ENCODE measurements at places on chromosomes 5 and 9.
A peak's percentile ranks its signal among the peaks of the same experiment; 100 is the strongest.

DNA sequence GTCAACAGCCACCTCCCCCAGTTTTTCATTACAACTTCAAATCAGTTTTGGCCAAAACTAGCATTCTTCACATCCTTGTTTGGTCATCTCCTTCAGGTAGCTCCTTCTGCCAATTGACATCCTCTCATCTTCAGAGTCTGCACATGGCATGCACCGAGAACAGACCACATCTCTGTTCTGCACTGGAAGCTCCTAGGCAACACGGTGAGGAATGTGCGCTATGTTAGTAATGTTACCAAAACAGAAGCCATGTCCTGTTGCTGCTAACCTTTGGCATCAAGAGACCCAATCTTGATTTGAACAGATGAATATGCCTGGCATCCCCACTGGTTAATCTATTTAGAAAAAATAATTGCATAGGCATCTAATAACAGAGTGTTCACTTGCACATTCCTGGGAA lies 5.1 kb upstream of the HK3 start:
- DNase-seq, result no peak

DNA sequence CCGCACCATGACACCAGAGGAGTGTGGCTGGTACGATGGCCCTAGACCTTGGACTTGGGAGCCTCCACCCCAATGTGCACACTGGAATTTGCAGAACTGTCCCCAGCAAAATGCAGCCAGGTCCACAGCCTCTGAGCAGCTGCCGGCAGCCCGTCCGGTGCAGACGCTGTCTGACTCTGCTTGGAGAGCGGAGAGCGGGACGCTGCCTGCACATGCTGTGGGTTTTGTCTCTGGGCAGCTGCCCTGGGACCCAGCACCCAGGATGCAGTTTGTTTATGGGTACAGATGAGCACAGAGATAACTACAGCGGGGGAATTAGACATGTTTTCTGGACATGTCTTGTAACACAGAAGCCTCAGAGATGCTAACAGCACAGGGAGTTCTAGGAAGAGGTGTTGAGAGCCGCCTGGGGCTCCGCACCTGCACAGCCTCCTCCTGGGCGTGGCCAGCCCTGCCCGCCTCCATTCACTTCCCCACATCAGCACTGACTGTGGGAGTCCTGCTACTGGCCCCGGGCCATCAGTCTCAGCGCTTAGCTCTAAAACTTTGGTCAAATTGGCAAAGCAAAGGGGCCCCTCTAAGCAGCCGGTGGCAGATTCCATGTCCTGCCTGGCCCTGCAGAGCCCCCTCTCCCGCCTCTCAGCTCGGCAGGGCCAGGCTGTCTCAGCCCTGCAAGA lies 159.6 kb downstream of the IRX2 start:
- DNase-seq, result no peak

DNA sequence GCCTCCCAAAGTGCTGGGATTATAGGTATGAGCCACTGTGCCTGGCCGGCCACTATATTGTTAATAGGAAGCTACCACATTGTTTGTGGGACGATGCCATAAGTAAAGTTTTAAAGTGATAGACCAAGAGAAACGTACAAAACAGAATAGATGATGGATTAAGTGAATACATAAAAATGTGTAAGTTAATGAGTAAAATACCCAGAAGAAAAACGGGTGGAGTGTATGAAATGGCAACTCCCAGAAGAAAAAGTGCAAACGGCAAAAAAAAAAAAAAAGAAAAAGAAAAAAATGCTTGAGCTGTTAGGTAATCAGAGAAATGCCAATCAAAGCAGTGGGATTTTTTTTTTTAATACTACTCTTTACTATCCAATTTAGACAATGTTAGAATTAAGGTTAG lies 246.0 kb downstream of the PDZD2 start:
- DNase-seq, result no peak

- no peak for DNase-seq
Measured at GRCh38 chr9:135971111-135971766, 10.1 kb upstream of the UBAC1 start.

DNA sequence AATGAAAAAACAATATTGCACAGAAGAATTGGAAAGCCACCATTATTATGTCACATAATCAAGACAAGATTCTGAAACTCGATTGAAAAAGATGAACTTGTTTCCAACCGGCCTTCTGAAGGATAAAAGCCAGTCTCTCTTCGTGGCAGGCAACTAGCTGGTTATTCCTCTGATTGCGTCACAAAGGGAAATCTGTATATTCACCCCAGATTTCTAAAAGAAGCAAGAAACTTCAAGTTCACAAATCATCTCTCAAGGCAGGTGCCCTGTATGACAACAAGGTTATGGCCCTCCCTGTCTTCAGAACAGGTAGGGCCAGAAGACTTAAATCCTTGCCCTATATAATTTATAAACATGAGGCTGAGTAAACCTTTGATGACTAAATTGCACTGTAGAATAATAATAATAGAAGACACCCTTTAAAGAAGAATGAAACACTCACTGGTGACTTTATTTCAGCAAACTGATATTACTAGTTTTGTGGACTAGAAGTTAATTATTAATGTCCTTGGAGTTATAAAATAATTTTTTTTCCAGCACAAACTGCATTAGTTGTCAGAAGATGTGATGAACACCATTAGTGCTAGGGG lies 2.9 kb upstream of the KLF4 start:
- no peak for DNase-seq

- DNase-seq, result no peak
Measured at GRCh38 chr5:173720953-173721600, 104.6 kb upstream of the BOD1 start.

DNA sequence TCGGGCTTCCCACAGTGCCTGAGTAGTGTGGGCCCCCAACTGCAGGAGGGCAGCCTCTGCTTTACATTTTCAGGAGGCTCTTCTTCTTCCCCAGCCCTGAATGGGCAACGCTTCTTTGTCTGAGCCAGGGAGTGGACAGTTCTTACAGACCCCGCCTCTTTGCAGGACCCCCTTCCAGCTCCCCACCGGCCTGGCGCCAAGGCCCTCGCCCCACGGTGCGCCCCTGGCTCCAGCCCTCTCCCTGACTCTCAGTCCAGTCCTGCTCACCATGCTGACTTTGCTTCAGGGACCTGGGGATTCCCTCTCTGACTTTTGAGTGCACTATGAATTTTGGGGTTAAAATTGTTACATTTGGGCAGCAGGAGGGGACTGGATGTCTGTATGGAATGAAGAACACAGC lies 123.8 kb downstream of the HSD17B3 start:
- DNase-seq, result no peak

- DNase-seq, result no peak
Measured at GRCh38 chr5:32462618-32463017, 18.1 kb upstream of the ZFR start.

GRCh38 chr9:73149371-73150067 lies 2.1 kb upstream of the ANXA1 start:
- no peak for DNase-seq

DNA sequence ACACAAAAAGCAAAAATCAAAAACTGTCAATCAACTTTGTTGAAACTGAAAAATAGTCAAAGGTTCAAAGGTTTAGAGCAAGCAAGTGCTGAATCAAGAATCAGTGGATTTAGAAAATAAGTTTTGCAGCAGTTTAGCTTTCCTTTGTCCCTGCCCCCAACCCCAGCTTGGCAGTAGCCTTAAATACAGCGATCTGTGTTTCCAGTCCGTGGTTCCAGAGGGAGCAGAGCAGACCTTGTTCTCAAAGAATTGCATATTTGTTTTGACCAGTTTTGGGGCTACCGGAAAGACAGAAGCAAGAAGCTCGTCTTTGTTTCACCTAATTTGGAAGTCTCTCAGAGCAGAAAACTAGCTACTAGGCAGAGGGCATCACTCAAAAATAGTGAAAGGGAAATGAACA lies 57.2 kb upstream of the PRDM9 start:
- DNase-seq, result no peak

DNA sequence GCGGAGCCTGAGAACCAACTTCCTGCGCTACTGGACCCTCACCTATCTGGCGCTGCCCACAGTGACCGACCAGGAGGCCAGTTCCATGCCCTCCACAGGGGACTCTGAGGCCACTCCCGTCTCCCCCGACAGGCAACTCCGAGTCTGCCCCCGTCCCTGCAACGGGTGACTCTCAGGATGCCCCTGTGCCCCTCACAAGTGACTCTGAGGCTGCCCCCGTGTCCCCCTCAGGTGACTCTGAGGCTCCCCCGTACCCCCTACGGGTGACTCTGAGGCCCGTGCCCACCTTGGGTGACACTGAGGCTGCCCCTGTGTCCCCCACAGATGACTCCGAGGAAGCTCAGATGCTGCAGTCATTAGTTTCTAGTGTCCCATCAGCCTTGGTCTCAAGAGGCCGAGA lies 25.1 kb downstream of the CEL start:
- DNase-seq, result no peak

DNA sequence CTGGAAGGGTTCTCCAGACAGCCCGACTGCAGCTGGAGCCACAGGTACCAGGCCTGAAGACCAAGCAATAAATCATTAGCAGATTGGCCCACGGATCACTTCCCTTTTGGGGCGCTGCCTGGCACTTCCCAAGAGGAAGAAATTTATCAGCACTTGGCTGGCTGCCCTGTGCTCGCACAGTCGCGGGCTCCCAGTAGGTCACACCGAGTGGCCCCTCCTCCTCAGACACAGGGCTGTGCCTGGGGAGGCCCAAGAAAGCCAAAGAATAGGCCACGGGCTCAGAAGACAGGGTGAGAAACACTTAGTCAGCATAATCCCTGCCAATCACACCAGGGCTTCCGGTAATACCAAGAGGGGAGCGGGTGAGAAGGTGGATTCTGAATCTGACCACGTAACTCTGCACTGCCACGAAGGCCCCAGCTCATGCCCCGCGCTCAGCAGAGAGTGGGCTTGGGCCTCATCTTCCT lies 115.7 kb upstream of the MSX2 start:
- peak; percentile 16 for DNase-seq

- no peak for DNase-seq
Measured at GRCh38 chr5:1681955-1682354, 117.7 kb downstream of the MRPL36 start.

- no peak for DNase-seq
Measured at GRCh38 chr5:139984816-139985215, 58.3 kb downstream of the NRG2 start.

- DNase-seq, result no peak
Measured at GRCh38 chr5:130601-131131, 38.7 kb downstream of the PLEKHG4B start.

- DNase-seq, result no peak
Measured at GRCh38 chr9:71944754-71945375, 33.4 kb downstream of the C9orf85 start.

- no peak for DNase-seq
Measured at GRCh38 chr5:149433524-149434131, 54.5 kb upstream of the IL17B start.

- no peak for DNase-seq
Measured at GRCh38 chr9:3981897-3982296, 318.0 kb downstream of the GLIS3 start.

- no peak for DNase-seq
Measured at GRCh38 chr9:33341182-33341581, 50.9 kb downstream of the NFX1 start.

DNA sequence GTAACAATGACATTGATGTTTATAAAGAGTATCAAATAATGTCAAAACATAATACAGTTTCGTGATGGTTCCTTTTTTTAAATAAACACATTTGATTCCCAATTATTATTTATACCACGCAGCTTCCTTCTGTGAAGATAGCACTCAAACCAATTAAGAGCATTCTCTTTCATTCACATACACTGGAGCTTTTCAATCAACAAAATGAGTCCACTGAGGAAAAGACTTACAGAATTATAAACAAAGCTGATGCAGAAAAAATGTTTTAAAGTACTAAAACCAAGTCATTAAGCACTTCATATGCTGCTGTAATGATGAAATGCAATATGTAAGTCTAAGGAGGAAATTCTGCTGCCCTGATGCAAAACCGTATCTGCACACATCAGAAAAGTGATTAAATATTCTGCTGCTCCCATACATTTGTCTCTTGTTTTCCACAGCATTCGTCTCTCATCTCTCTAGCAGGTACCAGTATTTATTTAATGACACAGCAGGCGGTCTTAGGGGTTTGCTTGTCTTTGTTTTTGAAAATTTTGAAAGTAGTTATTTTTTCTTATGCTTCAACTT lies 147.1 kb downstream of the CDH10 start:
- no peak for DNase-seq

GRCh38 chr5:73008831-73009230 lies 53.0 kb downstream of the FCHO2 start:
- no peak for DNase-seq

DNA sequence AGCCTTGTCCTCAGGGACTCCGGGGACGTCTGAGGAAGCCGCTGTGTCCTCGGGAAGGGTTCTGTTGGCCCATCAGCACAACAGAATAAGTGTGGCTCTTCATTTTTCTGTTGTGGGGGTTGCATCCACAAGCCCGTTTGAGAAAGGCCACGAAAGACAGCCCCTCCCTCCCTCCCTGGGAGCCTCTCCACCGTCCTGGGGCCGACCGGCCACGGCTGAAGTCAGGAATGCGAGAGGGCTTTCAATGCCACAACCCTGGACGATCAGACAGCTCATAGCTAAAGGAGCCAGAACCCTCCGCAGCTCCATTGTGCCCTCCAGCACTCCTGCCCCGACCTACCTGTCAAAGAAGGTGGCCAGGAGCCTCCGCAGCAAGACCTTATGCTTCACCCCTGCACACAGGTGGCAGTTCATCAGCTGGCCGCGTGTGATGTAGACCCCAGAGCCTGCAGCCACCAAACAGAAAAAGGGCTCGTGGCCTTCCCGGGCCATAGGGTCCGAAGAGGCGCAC lies 52.4 kb upstream of the UBAC1 start:
- DNase-seq, result no peak

DNA sequence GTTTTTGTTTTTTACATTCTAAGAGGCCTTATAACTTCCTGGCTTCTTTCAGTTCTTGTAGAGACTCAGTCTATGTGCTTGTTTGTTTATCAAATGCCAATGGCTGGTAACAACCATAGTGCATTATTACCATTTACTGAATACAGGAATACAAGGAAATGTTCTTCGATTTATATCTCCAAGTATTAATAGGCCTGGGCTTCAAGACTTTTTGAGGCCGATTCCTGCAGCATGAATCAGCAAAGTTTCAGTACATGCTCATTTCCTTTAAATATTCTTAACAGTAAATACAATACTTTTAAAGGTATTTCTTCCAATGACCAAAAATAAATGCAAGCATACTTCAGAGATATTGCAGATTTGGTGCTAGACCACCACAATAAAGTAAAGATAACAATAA lies 535.3 kb downstream of the EFNA5 start:
- no peak for DNase-seq

DNA sequence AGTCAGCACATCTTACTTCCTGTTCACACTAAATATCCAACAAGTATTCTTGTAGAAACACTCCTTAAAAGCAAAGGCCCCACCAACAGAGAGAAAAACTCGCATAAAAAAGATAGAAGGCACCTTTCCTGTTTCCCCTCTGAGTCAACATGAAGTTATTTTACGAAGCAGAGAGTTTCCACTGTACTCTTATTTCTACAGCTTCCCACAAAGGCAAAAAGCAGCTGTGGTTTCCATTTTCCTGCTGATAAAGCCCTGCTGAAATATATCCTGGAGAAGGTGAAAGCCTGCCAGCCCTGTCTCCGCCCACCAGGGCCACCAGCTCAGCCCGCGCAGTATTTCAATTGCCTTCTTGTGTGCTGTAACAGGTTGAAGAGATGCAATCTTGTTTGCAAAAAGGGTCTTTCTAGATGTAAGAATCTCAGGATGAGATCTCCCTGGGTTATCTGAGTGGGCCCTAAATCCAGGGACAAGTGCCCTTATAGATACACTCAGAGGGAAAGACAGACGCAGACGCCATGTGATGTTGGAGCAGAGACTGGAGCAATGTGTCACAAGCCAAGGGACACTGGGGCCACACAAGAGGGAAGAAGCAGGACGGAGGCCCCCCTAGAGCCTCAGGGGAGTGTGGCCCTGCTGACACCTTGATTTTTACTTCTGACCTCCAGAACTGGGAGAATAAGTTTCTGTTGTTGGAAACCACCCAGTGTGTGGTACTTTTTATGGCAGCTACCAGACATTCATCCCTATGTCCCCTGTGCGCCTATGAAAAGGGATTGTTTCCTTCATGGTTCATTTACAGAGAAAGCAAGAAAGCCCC lies 19.9 kb downstream of the SEMA4D start:
- DNase-seq, result no peak
